ENCODE measurements at places on chromosomes 5 and 9.
A peak's percentile ranks its signal among the peaks of the same experiment; 100 is the strongest.

- DNase-seq, result no peak
Measured at GRCh38 chr9:116933251-116933650, 246.1 kb downstream of the TRIM32 start.

GRCh38 chr9:120592210-120592609 is 12.2 kb upstream of the CDK5RAP2 start:
- DNase-seq, result no peak

GRCh38 chr9:135891027-135891631 is 16.2 kb downstream of the CAMSAP1 start:
- no peak for DNase-seq

- DNase-seq, result no peak
Measured at GRCh38 chr5:143195491-143195890, 208.0 kb downstream of the NR3C1 start.

DNA sequence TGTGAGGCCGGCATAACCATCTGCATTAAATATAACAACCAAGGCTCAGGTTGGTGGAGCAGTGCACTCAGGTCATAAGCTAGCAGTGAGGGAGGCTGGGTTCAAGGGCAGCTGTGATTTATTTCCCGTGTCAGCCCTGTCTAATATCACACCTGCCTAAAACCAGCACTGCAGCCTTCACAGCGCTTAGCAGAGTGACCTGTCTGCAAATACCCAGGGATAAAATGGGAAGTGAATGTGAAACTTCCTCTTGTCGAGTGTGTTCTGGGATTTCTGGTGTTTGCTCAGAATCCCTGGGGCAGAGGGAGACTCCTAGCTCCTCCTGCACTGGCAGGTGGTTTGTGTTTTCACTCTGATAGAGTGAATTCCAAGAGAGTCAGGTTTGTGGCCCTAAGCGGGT is 57.5 kb downstream of the ZNF510 start:
- no peak for DNase-seq

DNA sequence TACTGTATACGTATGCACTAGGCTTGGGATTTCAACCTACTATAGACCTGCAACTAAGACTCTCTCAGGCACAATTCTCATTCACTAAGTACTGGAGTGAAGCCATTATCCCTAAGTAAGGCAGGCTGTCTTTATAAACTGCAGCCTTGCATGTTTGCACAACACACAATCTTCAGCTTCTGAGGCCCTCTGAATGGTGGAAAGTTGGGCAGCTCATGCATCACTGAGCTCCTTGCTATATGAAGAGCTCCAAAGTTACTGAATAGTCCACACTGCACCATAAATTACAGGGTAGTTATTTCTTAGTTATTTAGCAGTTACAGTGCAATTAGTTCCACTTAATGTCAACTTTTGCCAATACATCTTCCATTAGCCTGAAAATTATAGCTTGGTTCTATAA is 384.6 kb downstream of the BRINP1 start:
- DNase-seq, result no peak

DNA sequence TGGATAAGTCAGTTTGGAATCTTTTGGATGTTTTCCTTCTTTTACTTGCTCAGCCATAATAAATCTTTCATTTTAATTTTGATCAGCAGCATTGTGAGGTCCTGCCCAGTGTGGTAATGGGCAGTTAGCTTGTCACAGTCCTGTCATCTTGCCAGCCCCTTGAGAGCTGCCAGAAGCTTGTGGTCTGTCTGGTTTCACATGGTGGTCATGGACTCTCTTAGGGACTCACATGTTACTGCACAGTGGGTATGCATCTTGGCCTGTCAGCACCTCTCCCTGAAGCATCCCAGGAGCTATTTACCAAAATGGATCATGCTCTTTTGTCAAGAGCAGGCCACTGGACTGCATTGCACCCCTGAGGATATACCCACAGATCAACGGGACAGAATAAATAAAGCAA is 60.3 kb downstream of the DAPK1 start:
- DNase-seq, result no peak

DNA sequence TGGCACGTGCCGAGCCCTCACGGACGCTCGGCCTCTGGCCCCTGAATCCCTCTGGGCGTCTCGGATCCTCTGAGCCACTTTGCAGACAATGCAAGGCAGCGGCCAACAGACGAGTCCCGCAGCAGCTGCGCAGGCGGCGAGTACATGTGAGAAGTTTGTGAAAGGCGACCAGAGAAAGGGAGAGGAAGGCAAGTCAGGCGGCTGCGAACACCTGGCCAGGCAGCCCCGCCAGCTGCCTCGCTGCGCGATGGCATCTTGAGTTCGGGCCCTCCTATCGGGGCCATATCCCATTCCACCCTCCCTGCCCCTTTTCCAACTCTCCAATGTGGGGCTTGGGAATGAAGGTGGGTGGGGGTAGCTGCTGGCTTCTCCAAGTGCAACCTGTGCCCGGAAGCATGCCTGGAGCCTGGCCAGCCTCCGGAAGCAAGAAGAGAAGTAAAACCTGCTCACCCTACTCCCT is 4.5 kb upstream of the POU4F3 start:
- no peak for DNase-seq

DNA sequence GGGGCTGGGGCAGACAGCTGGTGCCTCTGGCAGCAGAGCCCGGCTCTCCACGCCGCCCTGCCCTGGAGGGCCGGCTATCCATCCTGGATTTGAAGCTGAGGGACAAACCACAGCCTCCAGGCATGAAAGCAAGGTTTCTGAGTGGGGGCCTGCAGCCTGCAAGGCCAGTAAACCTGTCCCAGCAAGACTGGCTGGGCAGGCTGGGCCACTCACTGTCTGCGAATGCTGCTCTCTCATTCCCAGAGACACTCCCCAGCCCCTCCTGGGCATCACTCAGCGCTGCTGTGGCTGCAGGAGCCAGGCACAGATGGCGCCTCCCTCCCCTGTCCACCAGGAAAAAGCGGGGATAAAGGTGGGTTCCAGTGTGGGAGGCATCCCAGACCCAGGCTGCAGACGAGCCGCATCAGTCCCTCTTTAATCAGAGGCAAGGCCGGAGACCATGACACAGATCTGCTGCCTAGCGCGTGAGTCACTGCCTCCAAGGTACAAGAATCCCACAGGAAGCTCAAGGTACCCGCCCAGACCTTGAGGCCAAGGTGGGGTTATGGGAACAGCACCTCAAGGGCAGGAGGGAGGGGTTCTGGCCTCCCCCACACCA is 118.0 kb downstream of the VAV2 start:
- DNase-seq, result no peak

GRCh38 chr9:122228191-122228567 is 578 bp downstream of the LHX6 start:
- no peak for DNase-seq

- DNase-seq, result no peak
Measured at GRCh38 chr5:92990771-92991170, 590.2 kb downstream of the NR2F1-AS1 start.

- no peak for DNase-seq
Measured at GRCh38 chr5:14204785-14205321, 61.7 kb downstream of the TRIO start.

DNA sequence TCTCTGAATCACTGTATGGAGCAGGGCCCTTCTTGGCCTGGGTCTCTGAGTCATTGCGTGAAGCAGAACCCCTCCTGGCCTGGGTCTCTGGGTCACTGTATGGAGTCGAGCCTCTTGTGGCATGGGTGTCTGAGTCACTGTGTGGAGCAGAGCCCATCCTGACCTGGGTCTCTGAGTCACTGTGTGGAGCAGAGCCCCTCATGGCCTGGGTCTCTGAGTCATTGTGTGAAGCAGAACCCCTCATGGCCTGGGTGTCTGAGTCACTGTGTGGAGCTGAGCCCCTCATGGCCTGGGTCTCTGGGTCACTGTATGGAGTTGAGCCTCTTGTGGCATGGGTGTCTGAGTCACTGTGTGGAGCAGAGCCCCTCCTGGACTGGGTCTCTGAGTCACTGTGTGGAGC is 94.0 kb upstream of the RAPGEF1 start:
- no peak for DNase-seq

DNA sequence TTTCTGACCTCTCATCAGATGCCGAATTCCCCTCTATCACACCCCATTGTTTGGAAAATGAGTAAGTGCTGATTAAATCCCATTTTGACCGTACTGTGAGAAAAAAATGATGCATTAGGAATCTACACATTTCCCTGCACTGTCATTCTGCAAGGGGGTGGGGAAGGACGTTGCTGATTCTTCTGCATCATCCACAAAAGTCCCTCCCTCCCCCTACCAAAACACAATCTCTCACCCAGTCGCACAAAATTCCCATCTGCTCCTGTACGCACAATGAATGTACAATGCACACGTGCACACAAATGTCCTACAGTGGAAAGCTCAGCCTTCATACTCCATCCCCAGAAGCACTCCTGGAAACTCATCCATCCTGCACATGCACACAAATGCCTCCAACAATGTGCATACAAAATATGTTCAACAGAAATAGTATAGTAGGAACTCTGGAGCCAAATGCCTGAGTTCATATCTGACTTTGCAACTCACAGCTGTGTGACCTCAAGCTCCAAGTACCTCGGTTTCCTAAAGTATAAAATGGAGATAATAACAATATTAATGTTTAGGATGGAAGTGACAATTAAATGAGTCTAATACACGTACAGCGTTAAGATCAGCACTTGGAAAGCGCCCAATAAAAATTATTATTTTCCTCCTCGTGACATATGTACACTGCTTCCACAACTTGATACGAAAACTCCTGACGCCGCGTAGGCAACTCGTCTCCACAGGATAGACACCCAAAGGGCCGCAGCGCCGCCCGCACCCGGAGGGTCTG is 809 bp downstream of the TNIP1 start:
- peak; percentile 68 for DNase-seq

- DNase-seq, result no peak
Measured at GRCh38 chr5:118531276-118531675, 457.1 kb downstream of the DTWD2 start.

- no peak for DNase-seq
Measured at GRCh38 chr5:1827025-1827885, 26.0 kb downstream of the NDUFS6 start.

DNA sequence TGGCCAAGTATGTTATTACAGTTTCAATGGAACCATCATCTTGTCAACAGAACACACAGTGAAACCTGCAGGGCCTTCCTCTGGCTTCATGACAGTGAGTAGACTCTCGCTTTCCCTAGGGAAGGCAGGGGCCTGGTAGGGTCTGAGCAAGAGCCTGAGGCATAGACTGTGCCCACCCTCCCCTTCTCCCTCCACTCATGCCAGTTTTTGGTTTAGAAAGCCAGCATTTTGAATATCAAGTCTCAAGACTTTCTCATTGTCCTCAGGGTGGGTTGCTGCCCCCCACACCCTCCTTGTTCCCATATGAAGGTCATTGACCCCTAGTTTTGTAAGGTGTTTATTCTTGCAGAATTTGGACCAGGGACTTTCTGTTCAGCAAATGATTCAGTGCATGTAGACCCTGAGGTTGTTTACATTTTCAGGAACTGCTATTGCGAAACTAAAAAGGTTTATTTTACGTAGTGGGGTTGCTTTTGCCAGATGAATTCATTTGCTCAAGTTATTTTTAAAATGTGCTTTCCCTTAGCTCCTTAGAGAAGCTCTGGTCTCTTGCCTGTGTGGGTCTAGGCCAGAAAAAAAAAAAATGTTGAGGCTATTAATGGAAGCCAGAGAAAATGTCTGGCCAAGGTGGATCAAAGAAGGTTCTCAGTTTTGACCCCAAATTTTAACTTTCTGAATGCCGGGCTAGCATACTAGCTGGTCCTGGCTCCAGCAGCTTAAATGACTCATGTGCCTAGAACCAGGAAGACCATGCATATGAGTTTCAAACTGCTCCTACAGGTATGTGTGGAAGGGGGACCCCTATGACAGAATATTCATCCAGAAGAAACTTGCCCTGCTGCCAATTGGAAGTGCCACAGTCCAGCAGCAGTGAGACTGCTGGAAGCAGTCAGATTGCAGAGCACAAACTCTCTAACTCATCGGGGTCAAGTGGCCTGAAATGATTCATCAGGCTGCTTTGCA is 10.1 kb upstream of the MOB3B start:
- DNase-seq, result no peak

- DNase-seq, result no peak
Measured at GRCh38 chr5:143635146-143635752, 176.7 kb upstream of the HMHB1 start.

GRCh38 chr5:148090146-148090772 is 26.5 kb downstream of the SPINK5 start:
- no peak for DNase-seq

GRCh38 chr5:65248896-65249295 is 232.8 kb downstream of the ADAMTS6 start:
- no peak for DNase-seq

- no peak for DNase-seq
Measured at GRCh38 chr5:79181419-79182022, 54.4 kb upstream of the JMY start.

GRCh38 chr5:35745193-35745592 is 111.5 kb upstream of the IL7R start:
- DNase-seq, result no peak

DNA sequence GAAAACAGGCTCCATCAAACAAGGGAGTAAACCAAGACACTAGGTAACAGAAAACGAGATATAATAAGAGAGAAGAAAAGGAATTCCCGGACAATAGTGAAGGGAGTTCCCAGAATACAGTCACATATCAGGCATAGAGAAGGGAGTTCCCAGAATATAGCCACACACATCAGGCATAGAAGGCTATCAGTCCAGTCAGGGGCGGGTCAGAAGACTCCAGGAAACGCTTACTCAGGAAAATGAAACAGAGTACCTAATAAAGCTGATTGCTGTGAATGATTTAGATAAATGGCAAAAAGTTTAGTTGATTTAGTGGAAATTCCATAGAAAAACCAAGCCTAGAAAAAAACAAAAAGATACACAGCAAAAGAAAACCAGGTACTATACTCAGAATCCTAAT is 4.9 kb downstream of the TOMM5 start:
- no peak for DNase-seq
